Activated gamma-delta T cell (primary cell): ENCODE measurements at places on chromosomes 3 and 15.

DNA sequence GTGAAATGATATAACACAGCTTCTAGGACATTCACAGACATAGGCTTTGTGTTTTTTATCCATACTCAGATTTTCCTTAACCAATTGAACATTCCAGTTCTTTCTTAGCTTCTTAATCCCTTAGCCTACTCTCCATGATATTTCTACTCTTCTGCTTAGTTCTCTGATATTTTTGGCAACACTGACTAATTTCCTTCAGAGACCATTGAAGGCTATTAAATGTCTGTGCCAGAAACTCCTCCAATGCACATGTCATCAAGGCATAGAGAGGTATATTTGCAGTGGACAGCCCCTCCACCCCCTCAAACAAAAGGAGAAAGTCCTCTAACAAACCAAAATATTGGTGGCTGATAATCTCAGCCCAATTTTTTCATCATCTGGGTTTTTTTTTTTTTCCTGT is 105.9 kb upstream of the TSC22D2 start:
- DNase-seq = no peak

- no peak for DNase-seq
Measured at GRCh38 chr15:68524753-68525584, 53.8 kb upstream of the CORO2B start.

- DNase-seq = no peak
Measured at GRCh38 chr3:77320514-77320913, 280.6 kb downstream of the ROBO2 start.

GRCh38 chr3:78086150-78086549 is 1046.3 kb downstream of the ROBO2 start:
- no peak for DNase-seq

GRCh38 chr15:84947947-84948830 is 33.5 kb upstream of the PDE8A start:
- no peak for DNase-seq

DNA sequence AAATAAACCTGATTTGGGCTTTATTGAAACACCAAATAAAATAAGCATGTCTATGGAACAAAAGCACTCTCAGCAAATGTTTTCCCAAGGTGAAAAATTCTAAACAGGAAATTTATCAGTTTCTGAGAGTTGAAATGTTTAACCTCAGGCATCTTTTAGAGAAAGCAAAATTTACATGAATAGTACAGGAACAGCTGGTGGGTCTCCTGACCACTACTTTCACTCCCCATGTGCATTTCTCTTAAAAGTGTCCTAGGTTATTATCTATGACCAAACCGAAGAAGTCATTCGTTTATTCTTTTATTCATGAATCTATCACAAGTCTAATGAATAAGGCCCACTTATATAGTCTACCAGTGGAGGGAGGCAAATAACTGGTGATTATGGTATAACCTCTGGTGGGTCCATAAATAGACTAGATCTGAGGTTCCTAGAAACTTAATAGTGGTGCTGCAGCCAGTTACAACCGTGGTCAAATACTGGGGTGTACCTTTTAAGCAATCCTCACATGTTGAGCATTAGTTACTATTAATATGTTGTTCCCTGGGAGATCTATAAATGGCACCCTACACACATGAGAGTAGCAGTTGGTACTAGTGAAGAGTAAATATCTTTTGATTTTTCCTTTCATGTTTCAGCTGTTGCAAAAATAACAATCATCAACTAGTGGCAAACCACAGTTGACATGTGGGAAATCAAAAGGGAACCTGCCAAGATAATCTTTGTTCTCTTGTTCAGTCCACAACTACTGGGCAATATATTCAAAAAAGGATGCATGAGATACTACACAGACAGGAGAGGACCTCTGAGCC is 169.3 kb upstream of the STAC start:
- DNase-seq = no peak

DNA sequence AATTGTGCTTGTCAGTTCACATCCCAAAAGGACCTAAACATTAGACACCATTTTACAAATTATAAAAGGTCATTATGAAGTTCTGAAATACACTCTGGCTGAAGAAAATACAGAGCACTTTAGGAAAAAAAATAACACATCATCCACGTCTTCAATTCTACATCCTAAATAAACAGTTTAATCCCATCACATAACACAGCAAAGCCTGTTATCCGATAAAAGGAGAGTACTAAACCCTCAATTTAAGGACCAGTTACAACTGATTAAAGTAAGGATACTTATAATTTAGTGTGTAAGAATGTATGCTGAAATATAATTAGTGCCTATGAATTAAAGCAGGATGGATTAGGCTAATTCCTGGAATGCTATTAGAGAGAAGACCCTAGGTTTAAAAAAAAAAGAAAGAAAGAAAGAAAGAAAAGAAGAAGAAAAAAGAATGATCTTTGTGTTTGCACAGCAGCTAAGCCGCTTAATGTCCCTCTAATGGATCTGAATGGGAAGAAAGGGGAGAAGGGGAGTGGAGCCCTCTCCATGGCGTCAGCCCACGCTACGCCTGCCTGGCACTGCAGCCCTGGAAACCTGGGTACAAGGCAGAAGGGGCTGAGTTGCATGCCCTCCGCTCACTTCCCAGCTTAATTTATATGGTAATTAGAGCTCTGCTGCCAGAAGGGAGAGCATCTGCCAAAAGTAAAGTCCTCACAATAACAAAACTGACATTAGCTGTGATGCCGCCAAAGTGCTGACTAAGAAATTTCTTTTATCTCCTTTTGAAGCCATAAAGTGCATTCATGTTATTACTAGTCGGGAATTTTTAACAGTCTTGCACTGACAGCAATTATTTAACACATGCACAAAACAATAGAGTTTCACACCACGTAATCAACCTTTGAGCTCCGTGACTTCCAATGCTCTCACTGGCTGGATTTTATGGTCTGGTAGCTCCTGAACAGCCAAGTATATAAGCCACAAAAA is 90.0 kb downstream of the FSIP1 start:
- no peak for DNase-seq

DNA sequence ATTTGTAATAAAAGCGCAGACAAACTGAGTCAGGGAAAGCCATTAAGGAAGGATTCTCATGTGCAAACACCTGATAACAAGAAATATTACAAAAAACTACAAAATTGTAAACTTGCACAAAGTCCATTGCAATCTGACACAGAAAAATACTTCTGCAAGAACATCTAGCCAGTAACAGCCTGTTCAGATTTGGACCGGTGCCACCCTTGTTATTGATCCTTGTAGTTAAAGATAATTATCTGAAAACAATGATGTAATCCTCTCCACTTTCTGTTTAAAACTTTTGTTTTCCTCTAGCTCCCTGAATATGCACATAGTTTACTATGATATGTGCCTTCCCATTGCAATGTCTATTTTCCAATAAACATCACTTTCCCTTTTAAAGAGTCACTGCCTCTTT is 1090.2 kb downstream of the PLOD2 start:
- no peak for DNase-seq

- DNase-seq = no peak
Measured at GRCh38 chr15:27871078-27871901, 227.8 kb downstream of the OCA2 start.

- no peak for DNase-seq
Measured at GRCh38 chr3:43023066-43023465, 44.0 kb downstream of the GASK1A start.

DNA sequence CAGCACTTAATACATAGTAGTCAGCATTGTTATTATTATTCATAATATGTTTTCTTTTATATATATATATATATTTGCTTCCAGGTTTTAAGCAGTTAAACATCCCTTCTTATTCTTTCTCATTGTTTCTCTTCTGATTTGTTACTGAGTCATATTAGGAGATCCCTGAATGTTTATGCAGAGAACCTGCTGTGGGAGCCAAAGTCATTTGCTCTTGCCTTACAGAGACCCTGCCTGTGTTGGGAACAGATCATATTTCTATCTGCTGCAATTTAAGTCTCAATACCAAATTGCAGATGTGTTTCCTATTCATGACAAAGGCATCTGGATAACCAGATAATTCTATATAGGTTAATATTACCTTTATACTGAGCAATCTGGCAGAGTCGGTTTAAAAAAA is 323.0 kb upstream of the UMPS start:
- DNase-seq = no peak

DNA sequence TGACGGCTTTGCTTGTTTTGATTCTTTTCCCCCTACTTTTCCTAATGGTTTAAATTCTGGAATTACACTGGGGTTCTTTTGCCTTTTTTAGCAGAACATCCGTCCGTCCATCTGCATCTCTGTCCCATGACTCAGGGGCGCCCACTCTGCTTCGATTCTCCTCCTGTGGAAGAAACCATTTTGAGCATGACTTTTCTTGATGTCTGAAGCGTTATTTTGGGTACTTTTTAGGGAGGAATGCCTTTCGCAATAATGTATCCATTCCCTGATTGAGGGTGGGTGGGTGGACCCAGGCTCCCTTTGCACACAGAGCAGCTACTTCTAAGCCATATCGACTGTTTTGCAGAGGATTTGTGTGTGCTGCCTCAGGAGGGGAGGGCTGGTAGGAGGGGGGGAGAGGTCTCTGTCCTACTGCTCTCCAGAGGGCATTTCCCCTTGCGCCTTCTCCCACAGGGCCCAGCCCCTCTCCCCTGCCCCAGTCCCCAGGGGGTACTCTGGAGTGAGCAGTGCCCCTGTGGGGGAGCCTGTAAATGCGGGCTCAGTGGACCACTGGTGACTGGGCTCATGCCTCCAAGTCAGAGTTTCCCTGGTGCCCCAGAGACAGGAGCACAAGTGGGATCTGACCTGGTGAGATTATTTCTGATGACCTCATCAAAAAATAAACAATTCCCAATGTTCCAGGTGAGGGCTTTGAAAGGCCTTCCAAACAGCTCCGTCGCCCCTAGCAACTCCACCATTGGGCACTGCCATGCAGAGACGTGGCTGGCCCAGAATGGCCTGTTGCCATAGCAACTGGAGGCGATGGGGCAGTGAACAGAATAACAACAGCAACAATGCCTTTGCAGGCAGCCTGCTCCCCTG is 19.5 kb upstream of the BSN start:
- no peak for DNase-seq

GRCh38 chr3:134419960-134420321 is 45.7 kb upstream of the AMOTL2 start:
- no peak for DNase-seq

GRCh38 chr3:67311440-67311839 is 313.3 kb downstream of the KBTBD8 start:
- DNase-seq = no peak

- no peak for DNase-seq
Measured at GRCh38 chr3:113211330-113212149, at the start of gene BOC. Gene BOC (plus strand): TSS chr3:113211557. CDS start chr3:113249803, 38,246 bp downstream.

DNA sequence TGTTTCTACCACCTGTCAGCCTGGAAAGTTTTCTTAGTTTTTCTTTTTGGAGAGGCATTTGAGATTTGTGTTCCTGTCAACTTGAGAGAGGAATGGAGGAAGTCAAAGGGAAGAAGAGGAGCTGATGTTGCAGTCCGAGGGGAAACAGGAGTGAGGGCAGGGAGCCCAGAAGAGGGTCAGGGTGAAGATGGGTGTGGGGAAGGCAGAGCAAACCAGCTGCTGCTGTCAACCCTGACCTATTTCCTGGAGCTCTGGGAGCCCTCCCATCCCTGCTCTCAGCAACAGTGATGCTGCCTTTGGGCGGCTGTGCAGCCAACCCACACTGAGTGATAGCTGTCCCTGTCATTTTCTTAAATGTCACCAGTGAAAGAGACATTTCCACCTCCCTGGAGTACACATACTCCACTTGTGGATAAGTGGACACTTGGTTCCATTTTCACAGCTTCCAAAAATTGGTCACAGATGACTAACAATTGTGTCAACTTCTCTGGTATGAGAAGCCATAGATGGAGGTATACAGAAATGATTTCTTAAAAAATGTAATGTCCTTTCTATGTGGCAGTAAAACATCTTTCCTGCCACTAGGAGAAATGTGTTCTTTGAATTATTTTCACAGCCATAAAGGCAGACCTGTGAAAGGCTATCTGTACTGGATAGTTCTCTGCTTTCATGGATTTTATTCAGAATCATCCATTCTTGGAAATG is 556.3 kb upstream of the TBL1XR1 start:
- DNase-seq = no peak

GRCh38 chr3:117696851-117697407 is 987.4 kb downstream of the TUSC7 start:
- no peak for DNase-seq

DNA sequence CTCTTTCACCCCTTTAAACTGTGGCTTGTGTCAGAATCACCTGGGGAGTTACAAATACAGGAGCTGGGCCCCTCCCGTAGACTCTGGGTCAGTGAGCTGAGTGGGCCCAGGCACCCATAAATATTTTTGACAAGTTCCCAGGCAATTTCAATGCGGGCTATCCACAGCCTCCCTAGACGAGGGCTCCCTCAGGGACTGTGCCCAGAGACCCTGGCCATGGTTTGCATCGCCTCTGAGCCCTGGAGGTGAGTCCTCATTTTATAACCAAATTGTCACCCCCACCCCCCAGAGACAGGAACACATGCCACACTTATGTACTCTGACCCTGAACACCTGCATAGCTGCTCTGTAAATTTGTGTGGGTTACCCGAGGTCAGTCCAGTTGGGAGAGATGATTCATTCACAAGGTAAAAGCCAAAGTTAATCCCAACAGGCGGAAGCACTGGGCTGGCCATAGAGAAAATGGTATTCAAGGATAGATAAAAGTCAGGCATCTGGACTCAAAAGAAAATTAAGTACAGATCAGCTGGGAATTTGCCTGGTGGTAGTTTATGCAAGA is 146.5 kb upstream of the SLC6A11 start:
- no peak for DNase-seq

GRCh38 chr15:92753591-92753990 is 98.0 kb upstream of the FAM174B start:
- DNase-seq = no peak

GRCh38 chr3:64730681-64731080 is 42.9 kb upstream of the ADAMTS9 start:
- DNase-seq = no peak

GRCh38 chr3:50587806-50588758 is 18.8 kb downstream of the HEMK1 start:
- peak; percentile 56 for DNase-seq

DNA sequence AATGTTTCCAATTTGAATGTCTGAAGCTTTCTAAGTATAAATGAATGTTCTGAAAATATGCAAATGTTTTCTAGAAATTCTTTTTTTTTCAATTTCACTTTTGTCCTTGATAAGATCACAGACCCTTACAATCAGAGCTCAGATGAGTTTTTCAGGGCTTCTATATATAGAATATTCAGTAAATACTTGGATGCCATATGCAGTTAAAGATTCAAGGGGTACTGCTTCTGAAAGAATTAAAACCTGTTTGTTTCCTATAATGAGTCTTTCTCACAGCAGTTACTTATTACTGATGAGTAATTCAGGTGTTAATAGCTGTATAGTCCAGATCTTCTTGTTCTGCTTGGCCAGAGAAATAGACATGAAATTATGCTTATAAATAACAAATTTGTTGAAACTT is 812.6 kb downstream of the ZPLD1 start:
- no peak for DNase-seq

DNA sequence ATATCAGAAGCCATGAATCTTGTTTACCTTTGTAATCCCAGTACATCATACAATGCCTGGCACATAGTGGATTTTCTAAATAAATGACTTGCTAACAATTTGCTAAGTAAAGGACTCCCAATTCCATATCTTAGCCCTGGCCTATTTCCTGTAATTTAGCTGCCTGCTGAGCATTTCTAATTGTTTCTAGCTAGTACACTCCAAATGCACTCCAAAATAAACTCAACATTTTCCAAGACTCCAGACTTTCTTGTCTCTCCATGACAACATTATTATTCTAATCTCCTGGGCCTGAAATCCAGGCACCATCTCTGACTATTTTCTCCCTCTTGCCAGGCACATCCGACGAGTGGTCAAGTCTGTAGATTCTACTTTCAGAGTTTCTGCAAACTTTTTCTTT is 773.5 kb downstream of the SQOR start:
- DNase-seq = no peak
